ENCODE measurements at places on chromosomes 5 and 9. TPM values are rescaled to one million over a fixed set of nuclear protein-coding genes. Genes with fewer than 3 reads are reported as not detected.

- H3K4me3 ChIP-seq = no peak overlapping the region
- H3K27me3 ChIP-seq = no peaks in the 10 kb centered on the region
- no peaks in the 10 kb centered on the region for H3K4me1 ChIP-seq
- no peaks in the 10 kb centered on the region for H3K36me3 ChIP-seq
- DNase-seq = no peak
Measured at GRCh38 chr9:76425677-76426453, 31.6 kb upstream of the RFK start.

Gene SLC34A1
- not detected for total RNA-seq

Gene CEP72
- total RNA-seq = 8.0 TPM

Gene ZFP2
- total RNA-seq = 0.36 TPM

- H3K27ac ChIP-seq = no peak overlapping the region
- H3K4me1 ChIP-seq = no peaks in the 10 kb centered on the region
- H3K27me3 ChIP-seq = no peaks in the 10 kb centered on the region
- H3K4me3 ChIP-seq = no peak overlapping the region
Measured at GRCh38 chr5:10743526-10743925, 17.5 kb downstream of the DAP start.

DNA sequence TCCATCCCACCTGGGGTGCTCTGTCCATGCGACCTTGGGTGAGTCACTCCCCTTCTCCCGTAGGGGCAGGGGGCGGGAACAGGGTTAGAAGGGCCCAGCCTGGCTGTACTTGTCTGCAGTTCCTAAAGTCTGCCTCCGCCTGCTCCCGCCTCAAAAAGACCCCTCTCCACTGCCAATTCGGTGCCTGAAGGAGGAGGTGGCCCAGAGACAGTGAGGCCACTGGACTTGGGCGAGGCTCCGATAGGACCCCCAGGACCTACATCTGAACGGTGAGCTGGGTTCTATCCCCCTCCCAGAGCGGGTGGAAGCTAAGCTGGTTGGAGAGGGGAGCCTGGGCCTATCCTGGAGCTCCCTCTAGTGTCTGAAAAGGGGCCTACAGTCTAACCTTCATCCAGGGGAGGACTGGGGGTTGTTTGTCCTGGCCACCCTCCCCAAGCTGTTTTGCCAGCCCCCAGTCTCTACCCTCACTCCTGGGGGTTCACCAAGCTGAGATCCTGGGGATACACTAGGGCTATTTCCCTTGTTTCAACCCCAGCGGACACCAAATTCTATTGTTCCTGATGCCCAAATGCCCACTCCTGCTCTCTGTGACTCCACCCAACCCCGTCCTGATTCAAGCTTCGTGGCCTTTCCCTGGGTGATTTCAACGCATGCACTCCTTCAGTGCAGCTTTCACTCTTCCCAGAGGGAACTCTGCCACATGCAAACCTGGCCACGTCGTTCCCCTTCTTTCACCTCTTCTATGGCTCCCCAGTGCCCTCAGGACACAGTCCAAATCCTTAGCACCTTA, 6.1 kb upstream of the CRB2 start:
- H3K27ac ChIP-seq = no peak overlapping the region
- no peaks in the 10 kb centered on the region for H3K36me3 ChIP-seq
- H3K4me3 ChIP-seq = no peak overlapping the region
- H3K4me1 ChIP-seq = peaks cover 12% of the 10 kb centered on the region
- H3K27me3 ChIP-seq = no peaks in the 10 kb centered on the region

Gene CDK5RAP2
- 55.0 TPM for total RNA-seq

- DNase-seq = no peak
- H3K4me1 ChIP-seq = no peaks in the 10 kb centered on the region
- no peak overlapping the region for H3K27ac ChIP-seq
- peaks cover 34% of the 10 kb centered on the region for H3K27me3 ChIP-seq
Measured at GRCh38 chr5:51399643-51400006, 16.4 kb downstream of the ISL1 start.

- H3K4me3 ChIP-seq = no peak overlapping the region
- H3K4me1 ChIP-seq = no peaks in the 10 kb centered on the region
- no peaks in the 10 kb centered on the region for H3K36me3 ChIP-seq
- no peak overlapping the region for H3K27ac ChIP-seq
- DNase-seq = no peak
- H3K27me3 ChIP-seq = peaks cover 7% of the 10 kb centered on the region
Measured at GRCh38 chr9:91119679-91120078, 242.0 kb downstream of the AUH start.

Gene EIF4E1B
- not detected for total RNA-seq

DNA sequence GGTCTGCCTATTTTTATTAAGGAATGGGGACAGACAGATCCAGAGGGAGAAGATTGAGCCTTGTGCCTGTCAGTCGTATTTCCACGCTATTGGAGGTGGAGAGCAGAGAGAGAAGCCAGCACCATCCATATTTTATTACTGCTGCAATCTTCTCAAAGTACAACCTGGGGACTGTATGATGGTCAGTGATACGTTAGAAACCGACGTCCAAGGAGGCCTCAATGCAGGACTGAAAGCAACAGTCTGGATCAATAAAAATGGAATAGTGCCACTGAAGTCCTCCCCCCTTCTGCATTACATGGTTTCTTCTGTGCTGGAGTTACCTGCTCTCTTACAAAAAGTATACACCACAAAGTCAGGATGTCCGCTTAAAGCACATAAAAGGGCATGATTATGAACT, 21.9 kb upstream of the DTWD2 start:
- no peaks in the 10 kb centered on the region for H3K4me1 ChIP-seq
- DNase-seq = no peak
- no peak overlapping the region for H3K4me3 ChIP-seq
- no peaks in the 10 kb centered on the region for H3K36me3 ChIP-seq
- H3K27ac ChIP-seq = no peak overlapping the region
- no peaks in the 10 kb centered on the region for H3K27me3 ChIP-seq

DNA sequence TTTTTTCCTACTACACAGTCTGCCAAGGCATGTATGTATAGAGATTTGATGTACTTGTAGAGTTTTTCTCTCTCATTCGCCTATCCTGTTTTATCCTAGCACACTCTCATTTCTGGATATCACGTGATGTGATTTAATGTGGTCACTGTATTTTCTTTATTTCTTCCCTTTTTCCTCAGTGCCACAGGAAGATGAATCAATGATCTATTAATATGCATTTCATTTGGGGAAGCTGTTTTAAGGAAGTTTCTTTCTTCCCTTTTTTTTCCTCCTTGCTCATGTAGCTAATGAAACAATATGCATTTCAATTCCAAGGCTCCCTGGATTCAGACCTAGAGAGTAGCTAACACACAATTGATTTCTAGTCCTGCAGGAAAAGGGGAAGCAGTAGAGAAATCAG, 506.3 kb upstream of the WWC1 start:
- no peaks in the 10 kb centered on the region for H3K4me1 ChIP-seq
- no peaks in the 10 kb centered on the region for H3K27me3 ChIP-seq
- no peaks in the 10 kb centered on the region for H3K36me3 ChIP-seq
- H3K4me3 ChIP-seq = no peak overlapping the region
- H3K27ac ChIP-seq = no peak overlapping the region

DNA sequence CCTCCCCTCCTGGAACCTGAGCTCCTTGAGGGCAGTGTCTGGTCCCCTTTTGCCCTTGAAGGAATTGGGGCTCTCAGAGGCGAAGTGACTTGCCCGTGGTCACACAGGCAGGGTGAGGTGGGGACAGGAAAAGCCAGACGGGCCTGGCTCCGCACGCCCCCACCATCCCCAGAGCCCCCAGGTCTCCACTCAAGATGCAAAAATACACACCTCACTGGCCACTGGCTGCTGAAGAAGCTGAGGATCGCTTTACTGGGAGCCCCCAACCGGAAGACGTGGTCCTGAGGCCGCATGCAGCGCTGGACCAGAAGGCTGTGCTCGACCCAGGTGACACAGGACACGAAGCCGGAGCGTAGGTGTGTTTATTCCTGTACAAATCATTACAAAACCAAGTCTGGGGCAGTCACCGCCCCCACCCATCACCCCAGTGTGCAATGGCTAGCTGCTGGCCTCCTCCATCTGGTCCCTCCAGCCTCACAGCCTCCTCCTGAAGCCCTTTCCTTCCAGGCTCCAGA, 7.6 kb upstream of the AK1 start:
- no peak overlapping the region for H3K27ac ChIP-seq
- peaks cover 46% of the 10 kb centered on the region for H3K36me3 ChIP-seq
- H3K27me3 ChIP-seq = no peaks in the 10 kb centered on the region
- DNase-seq = no peak
- no peak overlapping the region for H3K4me3 ChIP-seq

Data from CD4-positive, alpha-beta T cell (primary cell).